Gastrocnemius medialis (tissue), 4 donors: ENCODE measurements at places on chromosomes 13 and 19. TPM values are rescaled to one million over a fixed set of nuclear protein-coding genes. Genes with fewer than 3 reads are reported as not detected.
A peak's percentile ranks its signal among the peaks of the same experiment; 100 is the strongest.

- DNase-seq: no peak
These were observed 17.1 kb downstream of the C2CD4C start for GRCh38 chr19:391726-392374.

GRCh38 chr19:53977991-53978731 lies 13.3 kb upstream of the CACNG6 start:
- DNase-seq: peak; percentile 77

DNA sequence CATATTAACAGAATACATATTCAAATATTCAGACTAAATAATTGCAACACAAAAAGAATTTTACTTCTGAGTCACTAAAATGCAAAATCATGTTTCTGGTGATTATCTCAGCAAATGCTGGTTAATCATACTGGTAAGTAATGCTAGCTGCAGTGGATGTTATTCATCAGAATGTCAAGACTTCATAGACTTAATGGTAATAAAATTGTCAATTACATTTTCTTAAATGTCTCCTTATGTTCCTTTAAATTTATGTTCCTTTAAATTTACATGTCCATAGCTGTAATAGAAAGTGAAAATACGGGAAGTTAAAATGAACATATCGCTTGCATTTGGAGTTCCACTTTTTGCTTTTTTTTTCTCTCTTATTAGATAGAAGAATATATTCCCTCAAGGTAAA lies 853.0 kb downstream of the SLITRK6 start:
- no peak for DNase-seq

- DNase-seq: no peak
These were observed 2.5 kb downstream of the FPR3 start for GRCh38 chr19:51797480-51797879.

- no peak for DNase-seq
These were observed 1075.2 kb downstream of the PCDH9 start for GRCh38 chr13:66154976-66155375.

DNA sequence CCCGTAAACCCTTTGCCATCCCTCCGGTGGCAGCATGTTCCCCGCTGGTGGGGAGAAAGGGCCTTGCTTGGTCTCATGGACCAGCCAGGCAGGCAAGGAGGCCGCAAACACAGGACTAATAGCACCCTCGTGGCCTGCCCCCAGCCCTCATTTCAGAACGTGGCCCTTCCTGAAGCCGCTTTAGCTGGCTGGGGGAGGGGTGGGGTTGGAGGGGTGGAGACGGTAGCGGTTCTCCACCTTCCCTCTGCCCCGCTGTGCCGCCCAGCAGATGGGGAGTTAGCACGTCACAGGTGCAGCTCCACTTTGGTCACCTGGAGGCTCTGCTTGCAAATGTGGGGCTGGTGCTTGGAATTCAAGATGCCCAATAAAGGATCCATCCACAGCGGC lies 59.3 kb upstream of the URI1 start:
- no peak for DNase-seq

Gene RHPN2
- total RNA-seq: 0.71 TPM

- no peak for DNase-seq
These were observed 552.3 kb upstream of the ARGLU1 start for GRCh38 chr13:107119989-107120881.

DNA sequence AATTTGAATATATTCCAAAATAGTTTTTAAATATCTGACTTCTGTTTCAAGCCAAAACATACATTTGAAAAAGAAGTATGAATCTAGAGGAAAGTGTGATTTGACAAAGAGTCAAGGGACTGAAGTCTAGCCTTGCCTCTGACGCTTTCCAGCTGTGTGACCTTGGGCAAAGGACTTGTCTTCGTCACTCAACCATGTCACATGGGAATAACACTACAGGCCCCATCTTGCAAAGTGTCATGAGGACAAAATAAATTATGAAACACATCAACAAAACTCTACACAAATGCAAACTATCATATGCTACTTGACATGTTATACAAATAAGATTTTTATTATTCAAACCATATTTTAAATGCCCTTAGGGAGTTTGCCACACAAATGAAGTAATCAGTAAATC lies 73.0 kb downstream of the CYSLTR2 start:
- DNase-seq: no peak

- no peak for DNase-seq
These were observed 6.0 kb downstream of the PCDH8 start for GRCh38 chr13:52842441-52842840.

DNA sequence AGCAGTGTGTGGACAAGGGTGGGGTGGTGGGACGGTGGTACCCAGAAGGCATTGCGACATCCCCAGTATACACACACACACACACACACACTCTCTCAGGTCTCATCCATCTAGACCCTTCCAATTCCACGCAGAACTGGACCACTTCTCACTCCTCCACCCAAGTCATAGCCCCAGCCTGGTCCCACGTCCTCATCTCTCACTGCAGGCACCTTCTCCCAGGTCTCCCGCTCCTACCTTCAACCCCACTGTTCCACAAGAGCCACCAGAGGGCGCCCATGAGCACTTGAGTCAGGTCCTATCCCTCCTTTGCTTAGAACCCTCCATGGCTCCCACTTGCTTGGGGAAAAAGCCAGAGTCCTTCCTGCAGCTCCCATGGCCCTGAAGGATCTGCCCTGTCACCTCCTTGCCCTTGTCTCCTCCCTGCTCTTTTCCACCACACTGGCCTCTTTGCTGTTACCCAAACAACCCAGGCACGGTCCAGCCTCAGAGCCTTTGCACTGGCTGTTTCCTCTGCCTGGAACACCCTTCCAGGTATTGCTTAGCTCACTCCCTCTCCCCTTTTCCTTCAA lies 62.6 kb downstream of the IER2 start:
- DNase-seq: no peak

- no peak for DNase-seq
These were observed 121.5 kb upstream of the SLC10A2 start for GRCh38 chr13:103187721-103188156.

DNA sequence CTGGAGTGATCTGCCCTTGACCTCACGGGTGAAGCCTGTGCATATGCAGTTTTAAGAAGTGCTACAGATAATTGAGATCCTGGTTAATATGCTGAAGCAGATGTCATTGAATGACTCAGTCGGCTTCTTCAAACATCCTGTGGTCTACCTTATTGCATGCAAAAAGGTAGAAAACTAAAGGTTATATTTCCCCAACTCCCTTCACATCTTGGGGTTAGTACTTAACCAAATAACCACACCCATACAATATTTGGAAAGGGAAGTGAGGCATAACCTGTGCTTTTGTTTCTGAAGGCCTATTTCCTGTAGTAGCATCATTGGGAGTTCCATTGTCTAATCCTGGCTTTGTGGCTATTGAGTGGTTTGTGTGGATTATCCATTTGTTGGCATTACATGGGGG lies 58.3 kb downstream of the RAP2A start:
- no peak for DNase-seq

GRCh38 chr19:45768655-45768983 lies 433 bp downstream of the SIX5 start:
- no peak for DNase-seq

GRCh38 chr13:34425327-34425949 lies 516.6 kb upstream of the NBEA start:
- DNase-seq: no peak

GRCh38 chr19:4552525-4552819 lies 7.0 kb downstream of the SEMA6B start:
- DNase-seq: no peak

GRCh38 chr13:38803531-38803930 lies 116.7 kb downstream of the FREM2 start:
- DNase-seq: no peak

GRCh38 chr13:99657848-99658260 lies 156.6 kb downstream of the TM9SF2 start:
- DNase-seq: no peak

DNA sequence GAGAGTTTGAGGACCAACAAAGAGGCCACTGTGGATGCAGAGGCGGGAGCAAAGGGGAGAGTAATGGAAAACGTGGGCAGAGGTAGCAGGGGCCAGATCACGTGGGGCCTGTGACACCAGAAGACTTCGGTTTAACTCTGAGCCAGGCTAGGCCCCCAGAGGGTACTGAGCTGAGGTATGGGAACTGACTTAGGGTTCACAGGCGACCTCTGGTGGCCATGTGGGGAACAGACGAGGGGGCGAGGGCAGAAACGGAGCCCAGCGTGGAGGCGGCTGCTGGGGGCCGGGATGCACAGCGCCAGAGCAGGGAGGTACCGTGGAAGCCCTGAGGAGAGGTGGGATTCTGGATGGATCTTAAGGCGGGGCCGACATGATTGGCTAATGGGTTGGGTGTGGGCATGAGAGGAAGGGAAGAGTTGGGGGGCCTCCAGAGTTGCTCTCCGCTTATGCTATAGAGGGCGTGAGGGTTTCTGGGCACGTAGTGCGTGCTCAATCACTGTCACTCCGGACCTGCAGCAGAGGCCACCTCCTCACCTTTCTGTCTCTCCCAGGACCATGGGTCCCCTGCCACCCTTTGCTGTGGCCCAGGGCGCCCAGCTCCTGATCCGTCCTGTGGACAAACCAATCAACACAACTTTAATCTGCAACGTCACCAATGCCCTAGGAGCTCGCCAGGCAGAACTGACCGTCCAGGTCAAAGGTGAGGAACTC lies 13.7 kb downstream of the PVR start:
- DNase-seq: no peak

DNA sequence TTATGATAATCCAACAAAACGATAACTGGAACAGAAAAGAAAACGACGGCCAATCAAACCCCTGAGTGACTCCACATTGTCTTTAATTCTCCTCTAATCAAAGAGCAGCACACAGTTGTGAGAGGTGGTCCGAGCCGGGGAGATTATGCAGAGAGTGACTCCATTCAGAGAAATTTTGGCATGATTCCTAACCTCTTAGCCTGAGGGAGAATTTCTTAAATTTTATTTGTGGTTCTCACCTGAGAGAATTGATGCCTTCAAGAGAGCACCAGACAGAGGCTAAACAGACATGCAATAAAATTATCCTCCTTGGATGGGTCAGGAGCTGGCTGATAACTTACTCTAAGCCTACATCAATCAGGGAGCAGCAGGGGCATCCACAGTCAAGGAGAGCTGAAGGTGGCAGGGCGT lies 310.0 kb upstream of the KLF12 start:
- DNase-seq: no peak

Gene GGACT
- 1.5 TPM for total RNA-seq

Gene MAG
- total RNA-seq: 0.24 TPM

Gene APC2
- not detected for total RNA-seq

DNA sequence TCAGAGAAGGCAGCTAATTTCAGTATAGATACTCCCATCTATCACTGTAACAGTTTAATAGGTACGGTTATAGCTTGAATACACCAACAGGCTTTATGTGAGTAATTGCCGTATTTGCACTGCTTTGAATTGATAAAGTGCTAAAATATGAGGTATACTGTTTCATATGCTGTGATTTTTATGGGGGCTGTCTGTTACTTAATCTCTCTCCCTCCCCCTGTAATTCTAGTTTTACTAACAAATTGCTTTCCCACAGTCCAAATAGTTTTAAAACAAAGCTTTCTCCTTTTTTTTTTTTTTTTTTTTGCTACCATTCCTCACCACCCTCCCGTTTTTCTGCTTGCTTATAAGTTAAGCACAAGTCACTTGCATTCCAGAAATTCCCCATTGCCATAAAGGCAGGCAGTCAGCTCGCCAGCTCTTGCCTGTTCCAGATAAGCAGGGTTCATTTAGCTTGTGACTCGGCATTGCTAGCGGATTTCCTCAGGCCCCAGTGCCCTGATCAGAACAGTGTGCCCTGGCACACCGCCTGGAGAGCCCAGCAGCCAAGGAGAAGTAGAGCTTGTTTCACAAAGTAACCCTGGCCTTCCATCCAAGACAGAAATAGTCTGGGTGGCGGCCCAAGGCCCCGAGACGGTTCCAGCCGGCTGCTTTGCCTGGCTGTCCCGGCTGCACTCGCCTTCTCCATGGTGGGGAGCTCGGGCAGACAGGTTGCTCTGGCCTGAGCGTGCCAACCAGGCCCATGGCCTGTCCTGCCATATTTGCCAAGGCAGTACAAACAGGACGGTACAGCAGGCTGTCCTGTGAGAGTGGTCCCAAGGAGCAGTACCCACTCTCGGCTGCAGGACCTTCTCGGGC lies 43.5 kb upstream of the NPAS1 start:
- peak; percentile 100 for DNase-seq

GRCh38 chr19:46350758-46351159 lies 3.9 kb downstream of the PPP5C start:
- DNase-seq: no peak

DNA sequence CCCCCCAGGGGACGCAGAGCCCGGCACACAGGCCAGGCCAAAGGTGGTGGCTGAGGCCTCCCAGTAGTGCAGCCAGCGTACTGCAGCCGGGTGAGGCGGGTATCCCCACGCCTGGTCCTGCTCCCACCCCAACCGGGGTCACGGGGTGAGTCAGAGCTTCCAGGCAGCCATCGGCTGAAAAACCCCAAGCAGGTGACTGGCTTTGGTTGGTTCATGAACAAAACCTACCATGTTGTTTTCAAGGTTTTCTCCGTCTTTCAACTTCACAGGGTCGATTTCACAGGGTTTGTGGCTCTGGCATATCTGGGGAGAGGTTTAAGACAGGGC lies 42.1 kb upstream of the C13orf46 start:
- no peak for DNase-seq

- DNase-seq: no peak
These were observed 121.6 kb upstream of the FRY start for GRCh38 chr13:31909864-31910551.

GRCh38 chr13:99323488-99323887 lies 16.3 kb upstream of the GPR183 start:
- no peak for DNase-seq

DNA sequence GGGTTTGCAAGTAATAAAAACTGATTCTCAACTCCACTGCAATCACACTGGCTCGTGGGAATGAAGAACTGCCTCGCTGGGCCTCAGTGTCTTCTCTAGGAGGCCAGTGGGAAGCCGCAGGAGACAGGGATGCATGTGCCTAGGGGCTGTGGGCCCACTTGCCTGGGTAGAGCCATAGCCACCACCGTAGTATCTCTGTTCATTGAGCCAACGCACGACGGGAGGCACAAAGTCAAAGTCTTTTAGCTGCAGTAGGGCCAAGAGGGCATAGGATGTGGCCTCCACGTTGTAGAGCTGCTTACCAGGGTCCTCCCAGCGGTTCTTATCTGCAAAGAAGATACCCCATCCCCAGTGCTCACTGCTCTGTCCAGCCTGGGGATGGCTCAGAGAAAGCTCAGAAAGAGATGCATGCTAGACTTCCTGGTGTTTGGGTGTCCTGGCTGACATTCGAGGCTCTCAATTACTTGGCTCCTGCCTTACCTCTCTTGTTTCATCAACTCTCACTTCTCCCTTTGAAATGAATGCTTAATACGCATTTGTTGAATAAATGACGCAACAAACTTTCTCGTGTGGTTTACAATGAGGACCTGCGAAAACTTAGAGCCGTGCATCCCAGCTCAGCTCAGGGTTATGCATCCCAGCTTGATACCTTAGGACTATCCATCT lies 16.1 kb upstream of the TNFSF14 start:
- no peak for DNase-seq

- no peak for DNase-seq
These were observed 1348.0 kb upstream of the SLC10A2 start for GRCh38 chr13:104414181-104414580.

GRCh38 chr13:113142876-113143275 lies 15.6 kb upstream of the PROZ start:
- DNase-seq: no peak

Gene SYNGR4
- not detected for total RNA-seq

Gene CYP2B6
- total RNA-seq: not detected
